ENCODE measurements at places on chromosomes 1 and 21.

DNA sequence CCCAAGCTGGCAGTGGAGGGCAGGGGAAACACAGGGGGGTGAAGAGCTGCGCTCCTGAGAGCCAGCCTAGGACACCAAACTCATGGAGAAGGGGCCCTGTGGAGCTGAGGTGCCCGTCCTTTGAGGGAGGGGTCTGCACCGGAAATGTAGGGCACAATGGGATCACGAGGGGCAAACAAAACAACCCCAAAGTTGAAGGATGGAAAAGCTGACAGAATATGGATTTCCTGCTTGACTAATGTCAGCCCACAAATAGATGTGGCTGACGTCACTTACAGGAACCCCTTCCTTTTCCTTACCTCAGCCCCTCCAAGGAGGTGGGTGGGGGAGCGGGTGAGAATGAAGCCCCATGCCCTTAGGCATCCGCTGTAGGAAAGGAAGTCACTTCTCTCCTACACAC, 110.9 kb downstream of the KCNN3 start:
- no peak for DNase-seq

DNA sequence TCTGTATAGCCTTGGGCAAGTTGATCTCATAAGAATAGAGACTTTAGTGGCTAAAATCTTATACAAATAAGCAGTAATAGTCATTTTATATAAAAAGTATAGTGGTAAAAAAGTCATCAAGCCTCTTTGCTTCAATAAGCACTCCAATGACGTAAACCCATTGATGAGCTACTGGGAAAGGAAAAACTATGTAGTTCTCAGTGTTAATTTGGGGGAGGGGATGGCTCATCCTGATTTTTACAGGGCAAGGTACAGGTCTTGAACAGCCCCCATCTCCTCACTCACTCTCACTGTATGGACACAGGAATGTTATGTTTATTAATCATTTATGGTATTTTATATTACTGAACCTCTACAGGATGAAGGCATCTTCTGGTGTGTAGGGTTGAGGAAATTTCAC, 38.1 kb upstream of the CD55 start:
- no peak for DNase-seq

GRCh38 chr1:168469690-168470089, 74.1 kb downstream of the XCL2 start:
- peak; percentile 19 for DNase-seq

DNA sequence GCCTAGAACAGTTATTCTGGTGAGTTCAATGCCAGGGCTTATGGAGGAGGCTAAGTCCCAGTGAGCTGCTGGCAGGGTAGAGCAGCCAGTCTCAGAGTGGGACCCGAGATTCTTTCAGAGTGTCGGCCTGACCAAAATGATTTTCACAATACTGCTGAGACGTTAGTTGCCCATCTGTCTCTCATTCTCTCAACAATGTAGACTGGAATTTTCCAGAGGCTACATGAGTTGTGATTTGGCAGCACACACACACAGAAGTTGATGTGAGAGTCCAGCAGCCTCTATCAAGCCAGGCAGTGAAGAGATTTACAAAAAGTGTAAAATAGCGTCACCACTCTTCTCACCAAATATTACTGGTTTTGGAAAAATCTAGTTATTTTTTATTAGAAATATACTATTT, 21.7 kb downstream of the CACNA1S start:
- DNase-seq, result no peak

DNA sequence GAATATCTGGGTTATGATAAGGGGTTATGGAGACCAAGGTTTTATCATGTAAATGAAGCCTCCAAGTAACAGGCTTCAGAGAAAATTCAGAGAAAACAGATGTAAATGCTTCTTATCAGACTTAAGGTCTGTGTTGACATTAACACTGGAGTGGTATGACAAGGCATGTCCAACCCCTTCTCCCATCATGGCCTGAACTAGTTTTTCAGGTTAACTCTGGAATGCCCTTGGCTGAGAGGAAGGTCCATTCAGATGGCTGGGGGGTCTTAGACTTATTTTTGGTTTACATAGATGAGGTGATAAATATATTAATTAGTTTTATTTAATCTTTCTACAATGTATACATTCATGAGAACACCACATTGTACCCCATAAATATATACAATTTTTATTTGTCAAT, 399.6 kb downstream of the TBX15 start:
- no peak for DNase-seq

- DNase-seq, result no peak
Measured at GRCh38 chr21:24881506-24881905, 725.8 kb downstream of the MRPL39 start.

DNA sequence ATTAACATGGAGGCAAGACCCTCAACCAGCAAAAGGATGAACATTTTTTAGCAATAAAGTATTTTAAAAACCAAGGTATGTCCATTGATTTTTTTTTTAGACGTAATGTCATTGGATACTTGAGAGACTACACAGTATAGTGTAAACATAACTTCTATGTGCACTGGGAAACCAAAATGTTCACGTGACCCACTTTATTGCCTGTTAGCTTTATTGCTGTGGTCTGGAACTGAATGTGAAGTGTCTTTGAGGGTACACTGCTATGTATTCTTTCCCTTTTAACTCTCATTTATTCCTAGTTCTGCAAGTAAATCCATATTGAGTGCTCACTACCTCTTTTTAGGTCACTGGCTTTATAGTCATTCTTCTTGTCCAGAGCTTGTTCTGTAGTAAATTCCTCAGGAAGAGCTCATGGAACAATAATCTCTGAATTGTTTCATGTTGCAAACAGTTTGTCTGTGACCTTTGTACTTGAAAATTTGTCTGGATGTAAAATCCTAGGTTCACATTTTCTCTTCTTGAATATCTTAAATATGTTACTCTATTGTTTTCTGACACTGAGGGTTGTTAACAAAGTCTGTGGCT, 20.6 kb downstream of the ABCD3 start:
- DNase-seq, result no peak

GRCh38 chr1:54575161-54575560, 27.1 kb downstream of the ACOT11 start:
- DNase-seq, result no peak
